ENCODE measurements at places on chromosomes 13 and 19.

DNA sequence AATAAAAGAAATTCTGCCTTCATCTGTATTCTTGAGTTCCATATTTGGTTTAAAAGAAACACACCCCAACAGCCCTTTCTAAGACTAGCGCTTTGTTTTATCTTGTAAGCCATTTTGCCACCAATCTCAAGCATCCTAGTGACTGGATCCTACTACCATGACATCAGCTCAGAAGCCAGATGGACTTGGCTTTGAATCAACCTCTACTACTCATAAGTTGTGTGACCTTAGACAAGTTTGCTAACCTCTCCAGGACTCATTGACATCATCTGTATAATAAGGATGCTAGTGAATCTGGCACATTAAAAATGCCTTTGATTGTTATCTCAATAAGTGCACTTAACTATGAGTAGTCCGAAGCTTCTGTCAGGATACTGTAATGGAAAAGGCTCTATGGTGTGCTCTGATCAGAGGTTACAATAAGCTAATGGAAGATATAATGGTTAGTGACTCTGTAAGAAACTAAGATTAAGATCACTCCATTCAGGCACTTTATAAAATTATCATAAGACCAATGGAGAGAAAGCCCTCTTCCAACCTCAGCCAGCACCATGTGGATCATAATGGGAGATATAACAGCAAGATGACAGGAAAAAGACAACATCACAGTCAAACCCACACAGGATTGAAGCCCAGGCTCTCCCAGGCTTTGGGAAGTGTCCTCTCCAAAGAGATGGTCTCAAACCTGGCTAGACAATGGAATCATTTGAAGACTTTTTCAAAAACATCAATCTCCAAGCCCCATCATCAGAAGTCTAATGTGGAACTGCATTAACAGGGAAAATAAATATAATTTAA, 180.6 kb upstream of the MIR17HG start:
- no peak for DNase-seq

- no peak for DNase-seq
These were observed 148.7 kb downstream of the FOXO1 start for GRCh38 chr13:40517486-40518480.

GRCh38 chr13:109408591-109409382, 377.6 kb downstream of the IRS2 start:
- DNase-seq, result no peak

DNA sequence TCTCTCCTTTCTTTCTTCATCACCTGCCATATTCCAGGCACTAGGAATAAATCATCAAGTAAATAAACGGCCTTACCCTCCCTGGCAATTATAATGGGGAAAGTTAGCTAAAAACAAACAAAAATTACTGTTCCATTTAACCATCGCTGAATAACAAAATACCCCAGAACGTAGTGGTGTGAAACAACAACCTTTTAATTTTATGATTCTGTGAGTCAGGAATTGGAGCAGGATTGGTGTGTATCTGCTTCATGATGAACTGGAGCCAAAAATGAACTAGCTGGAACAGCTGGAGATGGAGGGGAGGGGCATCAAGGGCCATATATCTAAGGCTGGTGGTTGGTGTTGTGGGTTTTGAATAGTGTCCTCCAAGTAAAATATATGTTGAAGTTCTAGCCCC, 3.7 kb upstream of the CADM4 start:
- DNase-seq, result no peak

DNA sequence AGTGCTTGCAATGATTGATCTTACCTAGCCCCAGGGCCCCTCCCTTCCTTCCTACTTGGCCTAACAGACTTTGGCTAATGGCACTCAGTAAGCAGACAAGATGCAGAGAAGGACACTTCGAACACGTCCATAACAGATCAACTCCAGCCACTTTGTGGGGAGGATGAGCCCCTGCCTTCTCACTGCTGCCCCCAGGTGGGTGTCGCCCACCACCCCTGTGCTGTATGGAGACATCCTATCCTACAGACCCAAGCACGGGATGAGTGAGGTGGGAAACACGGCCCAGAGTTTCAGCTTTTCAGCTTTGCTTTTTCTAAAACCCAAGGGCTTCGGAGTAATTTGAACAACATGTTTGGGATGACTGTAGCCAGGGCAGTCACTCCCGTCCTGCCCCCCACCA, 5.5 kb downstream of the SLC7A1 start:
- no peak for DNase-seq

GRCh38 chr19:16955161-16955560, 66.4 kb downstream of the F2RL3 start:
- no peak for DNase-seq

- DNase-seq, result no peak
These were observed 18.4 kb upstream of the RNASEH2B start for GRCh38 chr13:50891206-50891605.

DNA sequence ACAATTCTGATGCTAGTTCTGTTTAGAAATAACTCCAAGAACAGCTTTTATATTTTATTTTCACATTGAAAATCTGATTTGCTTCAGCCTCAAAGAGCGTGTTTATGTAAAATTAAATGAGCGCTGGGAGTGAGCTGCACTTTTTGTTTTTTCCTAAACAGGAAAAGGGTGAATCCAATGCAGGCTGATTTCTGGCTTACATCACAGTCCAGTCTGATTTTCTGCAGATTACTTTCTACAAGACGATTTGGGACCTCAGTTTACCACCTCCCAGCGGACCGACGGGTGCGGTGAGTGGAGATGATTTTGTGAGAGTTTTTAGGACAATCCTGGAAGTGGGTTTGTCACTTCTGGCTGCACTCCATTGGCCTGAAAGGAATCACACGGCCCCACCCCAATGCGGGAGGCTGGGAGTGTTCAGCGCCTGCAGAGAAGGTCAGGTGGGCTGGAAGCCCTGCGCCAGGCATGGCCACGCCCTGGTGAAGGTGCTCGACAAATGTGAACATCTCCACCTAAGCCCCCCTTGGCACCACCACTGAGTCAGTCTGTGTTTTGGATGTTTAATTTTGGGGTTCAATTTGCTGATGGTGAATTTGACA, 90.1 kb downstream of the ANKRD10 start:
- no peak for DNase-seq

DNA sequence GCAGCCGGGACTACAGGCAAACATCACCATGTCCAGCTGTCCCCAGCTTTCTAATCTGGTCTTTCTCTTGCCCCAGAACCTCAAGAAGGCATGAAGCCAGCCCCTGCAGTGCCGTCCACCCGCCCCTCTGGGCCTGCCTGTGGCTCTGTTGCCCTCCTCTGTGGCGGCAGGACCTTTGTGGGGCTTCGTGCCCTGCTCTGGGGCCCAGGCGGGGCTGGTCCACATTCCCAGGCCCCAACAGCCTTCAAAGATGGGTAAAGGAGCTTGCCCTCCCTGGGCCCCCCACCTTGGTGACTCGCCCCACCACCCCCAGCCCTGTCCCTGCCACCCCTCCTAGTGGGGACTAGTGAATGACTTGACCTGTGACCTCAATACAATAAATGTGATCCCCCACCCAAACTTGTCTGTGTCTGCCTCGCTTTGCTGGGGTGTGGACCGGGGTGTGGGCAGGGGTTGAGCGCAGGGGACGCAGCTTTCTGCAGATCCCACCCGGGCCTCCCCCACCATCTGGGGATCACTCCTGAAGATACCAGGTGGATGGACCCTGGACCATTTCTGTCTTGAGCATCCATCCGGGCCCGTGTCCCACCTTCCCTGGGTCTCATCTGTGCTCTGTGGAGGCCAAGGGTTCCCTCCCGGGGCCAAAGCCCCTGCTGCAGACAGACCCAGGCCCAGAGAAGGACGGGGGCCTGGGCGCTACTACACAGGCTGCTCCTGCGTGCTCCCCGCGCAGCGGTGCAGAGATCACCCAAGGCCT, 15.3 kb downstream of the PRKCSH start:
- no peak for DNase-seq

DNA sequence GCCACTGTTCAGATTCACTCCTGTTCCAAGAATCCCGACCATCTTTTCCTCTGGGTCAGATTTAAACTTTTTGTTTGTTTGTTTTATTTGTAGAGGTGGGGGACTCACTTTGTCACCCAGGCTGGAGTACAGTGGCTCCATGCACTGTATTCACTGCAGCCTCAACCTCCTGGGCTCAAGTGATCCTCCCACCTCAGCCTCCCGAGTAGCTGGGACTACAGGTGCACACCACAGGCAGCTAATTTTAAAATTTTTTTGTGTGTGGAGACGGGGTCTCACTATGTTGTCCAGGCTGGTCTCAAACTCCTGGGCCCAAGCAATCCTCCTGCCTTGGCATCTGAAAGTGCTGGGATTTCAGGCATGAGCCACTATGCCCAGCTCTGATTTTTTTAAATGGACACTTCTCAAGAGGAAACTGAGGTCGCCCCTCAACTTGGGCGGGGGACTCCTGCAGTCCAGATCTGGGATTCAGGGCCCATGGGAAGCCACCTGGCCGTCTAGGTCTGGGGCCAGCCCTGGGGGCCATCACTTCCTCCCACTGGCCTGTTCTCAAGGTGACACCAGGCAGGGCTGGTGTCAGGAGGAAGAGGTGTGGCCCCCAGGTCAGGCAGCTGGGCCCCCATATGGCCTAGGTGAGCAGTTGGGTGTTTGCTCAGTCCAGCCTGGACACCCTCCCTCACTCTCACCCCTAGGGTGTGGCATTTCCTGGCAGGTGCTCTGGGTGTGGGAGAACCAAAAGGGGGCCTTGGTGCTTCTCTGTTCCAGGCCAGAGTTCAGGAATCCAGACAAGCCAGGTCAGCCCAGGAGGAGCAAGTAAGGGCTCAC, 1.3 kb downstream of the B3GNT3 start:
- no peak for DNase-seq

GRCh38 chr13:84641491-84641890, 759.2 kb upstream of the SLITRK1 start:
- no peak for DNase-seq

- DNase-seq, result no peak
These were observed 72.8 kb downstream of the GNG7 start for GRCh38 chr19:2629491-2630351.

DNA sequence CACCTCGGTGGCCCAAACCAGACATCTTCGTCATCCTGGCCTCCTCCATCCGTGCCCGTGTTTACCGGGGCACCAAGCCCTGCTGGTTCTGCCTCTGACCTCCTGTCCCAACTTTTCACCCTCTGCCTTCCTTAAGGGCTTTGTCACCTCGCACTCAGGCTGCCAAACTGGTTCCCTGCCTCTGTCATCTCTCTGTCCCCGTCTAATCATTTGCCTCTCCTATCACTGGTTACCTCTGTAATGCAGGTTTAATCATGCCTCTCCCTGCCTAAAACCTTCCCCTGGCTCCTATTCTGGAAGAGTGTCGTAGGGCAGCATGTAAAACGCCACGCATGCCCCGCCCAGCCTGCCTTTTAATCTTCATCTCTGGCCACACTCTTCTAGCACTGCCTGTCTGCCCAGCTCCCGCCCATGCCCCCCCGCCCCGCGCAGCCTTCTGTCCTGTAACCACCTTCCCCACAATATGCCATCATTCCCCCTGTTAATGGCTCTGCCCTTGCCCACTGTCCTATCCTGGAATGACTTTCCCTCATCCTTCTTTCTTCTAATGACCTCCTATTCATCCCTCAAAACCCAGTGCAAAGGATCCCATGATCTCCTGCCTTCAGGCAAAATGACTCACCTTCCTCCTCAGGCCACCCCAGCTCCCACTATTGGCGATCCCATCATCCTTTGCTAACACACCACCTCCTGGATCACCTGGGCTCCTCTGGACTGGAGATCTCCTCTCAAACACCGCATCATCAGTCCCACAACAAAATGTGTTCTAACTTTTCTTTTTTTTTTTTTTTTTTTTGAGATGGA, 66.7 kb downstream of the PEX11G start:
- DNase-seq, result no peak

Data from activated CD8-positive, alpha-beta memory T cell treated with anti-CD3 and anti-CD28 coated beads for 4 hours (primary cell).